ENCODE measurements at places on chromosomes 12 and 14.
A peak's percentile ranks its signal among the peaks of the same experiment; 100 is the strongest.

DNA sequence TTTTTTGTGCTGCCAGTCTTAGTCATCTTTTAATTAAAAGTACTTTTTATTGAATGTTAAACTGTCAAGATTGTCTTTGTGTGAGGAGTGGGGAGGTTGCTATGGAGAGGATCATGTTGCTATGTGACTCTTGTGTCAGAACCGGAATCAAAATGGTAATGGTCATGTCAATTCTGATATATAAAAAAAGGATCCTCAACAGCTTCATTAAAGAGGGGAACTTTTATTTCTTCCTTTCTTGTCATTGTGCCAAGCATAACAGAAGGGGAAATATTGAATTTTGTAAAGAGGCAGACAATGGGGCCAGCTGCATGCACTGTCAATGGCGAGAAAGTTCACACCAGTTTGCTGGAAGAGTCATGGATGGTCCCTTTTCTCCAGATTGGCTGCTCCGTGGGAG lies 564.8 kb downstream of the VRK1 start:
- DNase-seq: no peak

DNA sequence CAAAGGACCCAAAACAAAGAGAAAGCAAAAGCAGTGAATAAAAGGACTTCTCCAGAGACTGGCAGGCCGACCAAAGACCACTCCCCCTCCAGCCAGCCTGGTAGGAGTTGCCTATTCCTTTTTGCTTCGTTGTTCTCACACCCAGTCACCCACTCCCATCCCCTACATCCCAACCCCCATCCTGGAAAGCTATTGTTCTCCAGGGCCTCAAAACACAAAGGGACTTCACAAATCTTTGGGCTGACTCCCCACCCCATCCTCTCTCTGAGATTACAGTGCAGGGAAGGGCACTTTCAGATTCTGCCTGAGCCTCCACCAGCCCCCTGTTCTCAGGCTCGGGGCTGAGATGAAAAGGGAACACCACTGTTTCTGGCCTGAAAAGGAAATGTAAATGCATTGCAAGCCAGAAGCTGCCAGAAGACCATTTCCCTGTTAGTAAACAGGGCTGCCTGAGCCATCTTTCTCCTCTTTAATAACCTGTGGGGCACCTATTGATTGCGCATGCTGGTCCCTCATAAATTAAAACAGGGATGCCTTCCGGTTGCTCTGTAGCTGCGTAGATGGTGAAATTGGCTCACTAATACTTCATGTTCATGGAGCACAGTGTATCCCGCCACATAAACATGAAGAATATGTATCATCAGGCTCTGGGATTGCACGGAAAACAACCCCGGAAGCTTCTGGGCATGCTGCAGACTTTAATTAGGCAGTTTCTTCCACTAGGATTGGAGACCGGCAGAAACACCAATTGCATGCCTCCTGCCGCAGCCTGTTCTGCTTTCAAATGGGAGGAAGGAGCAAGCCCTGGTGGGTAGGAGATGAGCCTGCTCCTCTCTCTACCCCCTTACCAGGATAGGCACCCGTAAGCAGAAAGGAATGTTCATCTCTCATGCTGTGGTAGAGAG lies 130.3 kb upstream of the FUT8 start:
- DNase-seq: peak; percentile 32

GRCh38 chr12:26195250-26195640 lies at the start of gene SSPN:
SSPN (plus strand) TSS chr12:26195573; CDS start chr12:26195673, 100 bp downstream.
- DNase-seq: peak; percentile 22

DNA sequence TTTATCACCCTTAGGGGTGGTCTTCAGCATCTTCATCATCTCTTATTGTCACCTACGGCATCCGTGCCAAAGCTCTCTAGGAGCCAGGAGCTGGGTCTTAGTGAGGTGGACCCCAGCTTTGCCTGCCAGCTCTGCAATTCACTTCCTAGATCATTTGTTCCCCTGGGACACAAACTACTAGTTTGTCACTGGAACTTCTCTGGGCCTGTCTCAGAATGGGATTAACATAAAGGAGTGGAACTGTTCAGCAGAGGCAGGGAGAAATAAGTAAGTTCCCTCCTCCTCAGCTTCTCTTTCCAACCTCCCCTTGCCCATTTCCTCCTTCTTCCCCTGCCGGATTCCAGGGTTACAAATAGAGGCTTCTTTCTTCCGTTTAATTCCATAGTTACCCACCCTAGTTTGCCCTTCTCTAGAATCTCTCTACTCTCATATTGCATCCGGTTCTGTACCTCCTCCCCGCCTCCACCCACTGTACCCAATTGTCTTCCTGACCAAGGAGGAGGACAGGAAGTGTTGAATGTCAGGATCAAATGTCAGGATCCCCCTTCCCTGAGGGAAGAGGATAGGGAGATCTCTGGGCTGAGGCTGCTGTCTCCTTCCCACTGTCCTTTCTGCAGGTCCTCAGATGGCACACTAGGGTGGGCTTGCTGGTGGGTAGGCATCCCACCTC lies 25.0 kb downstream of the LARP4 start:
- no peak for DNase-seq

DNA sequence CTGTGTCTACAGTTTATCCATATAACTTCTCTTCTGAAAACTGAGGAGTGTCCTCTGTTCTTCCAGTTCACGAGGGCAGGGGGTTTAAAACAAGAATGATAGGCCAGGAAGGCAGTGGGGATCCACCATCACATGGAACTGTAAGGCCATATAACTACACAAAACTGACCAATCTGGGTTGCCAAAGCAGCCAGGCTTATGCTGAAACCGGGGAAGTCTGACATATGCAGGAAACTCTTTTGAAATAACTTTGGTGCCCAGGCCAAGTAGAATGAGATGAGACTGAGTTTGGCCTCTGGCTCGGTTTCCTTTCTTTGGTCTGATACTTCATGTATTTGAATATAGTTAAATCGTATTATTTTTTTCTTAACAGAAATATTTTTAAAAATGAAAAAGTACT lies 18.0 kb upstream of the ATF1 start:
- DNase-seq: no peak
